PC-9 (cell line): ENCODE measurements at places on chromosomes 1 and 21.
A peak's percentile ranks its signal among the peaks of the same experiment; 100 is the strongest.

GRCh38 chr1:92619466-92620189 is 132.9 kb upstream of the GFI1 start:
- no peak overlapping the region for H3K27ac ChIP-seq
- H3K36me3 ChIP-seq: no peaks in the 10 kb centered on the region
- H3K4me3 ChIP-seq: no peak overlapping the region
- DNase-seq: no peak

DNA sequence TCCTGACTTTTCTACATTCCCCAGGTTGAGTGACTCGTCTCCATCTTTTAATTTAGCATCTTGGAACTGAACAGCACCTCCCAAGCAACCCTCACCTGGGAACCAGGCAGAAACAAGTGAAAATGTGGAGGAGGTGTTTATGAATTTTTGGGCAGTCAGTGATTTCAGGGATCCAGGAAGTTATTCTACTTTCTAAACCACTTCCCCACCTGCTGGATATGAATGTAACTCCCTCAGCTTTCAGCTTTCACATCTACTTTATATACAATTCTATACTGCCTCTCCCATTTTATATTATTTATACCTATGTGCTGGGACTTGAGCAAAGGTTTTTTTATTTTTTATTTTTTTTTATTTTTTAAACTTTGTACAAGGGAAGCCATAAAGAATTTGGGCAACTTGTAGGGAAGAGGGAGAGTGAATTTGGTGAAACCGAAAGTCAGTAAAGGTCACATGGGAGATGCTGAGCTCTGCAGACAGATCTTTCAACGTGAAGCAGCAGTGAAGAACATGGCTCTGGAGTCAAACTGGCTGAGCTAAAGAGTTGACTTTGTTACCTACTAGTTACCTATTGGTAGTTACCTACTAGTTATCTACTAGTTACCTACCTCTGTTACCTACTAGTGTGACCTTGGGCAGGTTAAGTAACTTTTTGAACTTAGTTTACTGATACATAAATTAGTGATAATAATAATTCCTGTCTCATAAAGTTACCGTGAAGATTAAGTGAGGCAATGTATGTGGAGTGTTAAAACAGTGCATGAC is 45.5 kb downstream of the DDR2 start:
- no peaks in the 10 kb centered on the region for H3K27me3 ChIP-seq
- 0 out of 2 replicates have a peak, but pooled peaks cover 12% of the 10 kb centered on the region for H3K4me1 ChIP-seq

GRCh38 chr1:242828828-242829227 is 304.3 kb upstream of the PLD5 start:
- peaks cover 17% of the 10 kb centered on the region for H3K4me1 ChIP-seq
- no peak overlapping the region for H3K4me3 ChIP-seq
- no peak for DNase-seq
- H3K27me3 ChIP-seq: no peaks in the 10 kb centered on the region; the same call in 1 of the 2 replicates
- no peak overlapping the region for H3K27ac ChIP-seq

GRCh38 chr1:183215076-183215720 is 29.1 kb downstream of the LAMC2 start:
- H3K36me3 ChIP-seq: peaks cover 14% of the 10 kb centered on the region; the same call in 1 of the 2 replicates
- no peaks in the 10 kb centered on the region for H3K27me3 ChIP-seq
- H3K4me3 ChIP-seq: no peak overlapping the region

DNA sequence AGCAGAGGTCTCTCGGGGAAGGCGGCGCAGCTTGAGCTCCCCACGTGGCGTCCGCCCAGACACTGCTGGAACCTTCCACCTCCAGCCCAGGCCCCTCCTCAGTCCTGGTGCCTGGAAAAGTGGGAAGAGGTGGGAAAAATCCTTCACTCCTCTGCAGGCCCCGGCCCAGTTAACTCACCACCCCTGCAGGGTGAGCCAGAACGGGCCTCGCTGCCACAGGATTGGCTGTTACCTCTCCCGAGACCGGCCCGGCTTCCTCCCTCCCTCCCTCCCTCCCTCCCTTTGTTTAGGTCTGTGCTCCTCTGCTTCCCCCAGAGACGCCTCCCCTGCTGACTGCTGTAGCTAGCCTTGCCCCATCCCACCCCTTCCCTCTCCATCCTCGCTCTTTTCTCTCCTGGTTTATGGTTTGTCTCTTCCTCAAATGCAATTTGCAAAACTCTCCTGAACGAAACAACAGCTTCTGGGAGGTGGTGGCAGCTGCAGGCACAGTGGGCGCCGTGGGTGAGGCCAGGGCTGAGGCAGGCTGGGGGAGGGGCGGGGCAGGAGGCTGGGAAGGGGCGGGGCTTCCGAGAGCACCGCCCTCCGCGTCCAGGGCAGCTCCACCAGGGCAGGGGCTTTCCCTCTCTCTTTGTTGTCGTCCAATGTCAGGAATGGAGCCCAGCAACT is 6.5 kb downstream of the CAPN9 start:
- H3K27ac ChIP-seq: no peak overlapping the region
- no peaks in the 10 kb centered on the region for H3K27me3 ChIP-seq
- no peaks in the 10 kb centered on the region for H3K36me3 ChIP-seq
- H3K4me3 ChIP-seq: no peak overlapping the region
- peaks cover 39% of the 10 kb centered on the region for H3K4me1 ChIP-seq
- no peak for DNase-seq

- no peaks in the 10 kb centered on the region for H3K36me3 ChIP-seq
- no peaks in the 10 kb centered on the region for H3K27me3 ChIP-seq
- peak overlapping the region; percentile 73; the same call in 1 of the 2 replicates for H3K27ac ChIP-seq
- DNase-seq: no peak
Measured at GRCh38 chr1:9079988-9080704, 10.7 kb upstream of the SLC2A5 start.

DNA sequence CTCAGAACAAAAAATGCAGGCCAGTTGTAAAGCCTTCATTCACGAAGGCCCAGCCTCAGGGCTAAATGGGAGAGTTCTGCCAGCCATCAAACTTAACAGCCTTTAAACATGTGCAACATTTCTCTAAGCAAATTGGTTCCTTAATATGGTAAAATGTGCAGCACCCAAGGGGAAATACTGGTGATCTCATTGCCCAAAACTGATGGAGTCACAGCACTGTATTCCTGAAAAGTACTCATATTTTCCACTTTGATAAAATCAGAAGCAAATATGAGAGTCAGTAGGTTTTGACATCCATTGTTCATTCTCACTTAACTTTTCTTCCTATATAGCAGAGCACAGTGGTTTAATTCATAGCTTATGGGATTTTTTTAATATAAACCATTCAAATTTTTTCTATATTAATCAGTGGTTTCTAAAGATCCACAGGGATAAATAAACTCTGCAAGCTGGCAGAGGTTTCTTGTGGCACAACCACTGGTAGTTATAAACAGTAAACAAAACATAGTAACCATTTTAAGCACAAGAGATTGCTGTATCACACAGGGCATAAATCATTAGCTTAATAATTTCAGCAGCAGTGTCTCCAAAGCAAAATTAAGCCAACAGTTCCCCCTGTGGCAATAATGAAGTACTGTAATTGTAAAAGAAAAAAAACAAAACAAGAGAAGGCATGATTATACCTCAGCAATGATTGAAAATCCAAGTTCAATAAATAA is 106.9 kb upstream of the LYPLAL1 start:
- no peak overlapping the region for H3K4me3 ChIP-seq
- H3K36me3 ChIP-seq: no peaks in the 10 kb centered on the region
- H3K27ac ChIP-seq: peak overlapping the region; percentile 30
- peaks cover 5% of the 10 kb centered on the region; the same call in 1 of the 2 replicates for H3K4me1 ChIP-seq
- DNase-seq: peak; percentile 2
- H3K27me3 ChIP-seq: no peaks in the 10 kb centered on the region

DNA sequence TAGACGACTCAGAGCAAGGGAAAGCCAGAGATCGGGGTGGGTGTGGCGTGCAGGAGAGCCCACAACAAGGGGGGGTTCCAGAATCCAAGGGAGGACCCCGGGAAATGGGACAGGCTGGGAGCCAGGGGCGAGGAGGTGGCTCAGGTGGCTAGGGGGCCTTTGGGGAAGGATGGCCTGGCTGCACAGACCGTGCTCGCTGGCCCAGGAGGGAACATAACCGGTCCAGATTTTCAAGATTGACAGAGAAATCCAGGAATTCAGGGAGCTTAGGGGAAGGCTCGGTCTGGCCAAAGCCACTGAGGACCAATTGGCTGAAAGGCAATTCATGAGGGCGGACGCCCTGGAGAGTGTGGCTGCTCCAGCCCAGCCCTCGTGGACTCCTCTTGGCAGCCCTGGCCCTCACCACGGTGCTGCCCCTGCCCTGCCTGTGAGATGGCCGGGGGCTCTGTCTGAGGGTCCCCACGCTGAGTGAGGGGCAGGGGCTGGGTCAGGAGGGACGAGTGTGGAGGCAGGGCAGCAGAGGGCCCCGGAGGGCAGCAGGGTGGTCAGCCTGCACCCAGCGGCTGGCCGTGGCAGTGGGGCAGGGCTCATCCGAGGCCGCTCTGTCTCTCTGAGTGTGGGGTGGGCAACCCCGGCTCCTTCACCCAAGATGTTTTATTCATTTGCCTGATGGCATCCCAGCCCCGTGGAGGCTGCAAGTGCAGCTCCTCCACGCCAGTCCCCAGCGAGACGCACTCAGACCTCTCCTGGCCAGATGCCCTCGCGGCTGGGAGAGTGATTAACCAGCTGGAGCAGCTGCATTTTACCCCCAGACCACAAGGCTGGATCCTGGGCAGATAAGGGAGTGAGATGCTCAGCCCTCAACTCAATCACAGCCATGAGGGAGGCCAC is 5.6 kb upstream of the LRRC3 start:
- no peak overlapping the region for H3K27ac ChIP-seq
- no peak overlapping the region for H3K4me3 ChIP-seq
- H3K4me1 ChIP-seq: no peaks in the 10 kb centered on the region
- no peaks in the 10 kb centered on the region for H3K36me3 ChIP-seq
- H3K27me3 ChIP-seq: peaks cover 87% of the 10 kb centered on the region

- H3K36me3 ChIP-seq: no peaks in the 10 kb centered on the region
- no peak for DNase-seq
- H3K27me3 ChIP-seq: no peaks in the 10 kb centered on the region
- no peaks in the 10 kb centered on the region for H3K4me1 ChIP-seq
- no peak overlapping the region for H3K27ac ChIP-seq
Measured at GRCh38 chr1:201731592-201731991, 97.4 kb upstream of the IPO9 start.

DNA sequence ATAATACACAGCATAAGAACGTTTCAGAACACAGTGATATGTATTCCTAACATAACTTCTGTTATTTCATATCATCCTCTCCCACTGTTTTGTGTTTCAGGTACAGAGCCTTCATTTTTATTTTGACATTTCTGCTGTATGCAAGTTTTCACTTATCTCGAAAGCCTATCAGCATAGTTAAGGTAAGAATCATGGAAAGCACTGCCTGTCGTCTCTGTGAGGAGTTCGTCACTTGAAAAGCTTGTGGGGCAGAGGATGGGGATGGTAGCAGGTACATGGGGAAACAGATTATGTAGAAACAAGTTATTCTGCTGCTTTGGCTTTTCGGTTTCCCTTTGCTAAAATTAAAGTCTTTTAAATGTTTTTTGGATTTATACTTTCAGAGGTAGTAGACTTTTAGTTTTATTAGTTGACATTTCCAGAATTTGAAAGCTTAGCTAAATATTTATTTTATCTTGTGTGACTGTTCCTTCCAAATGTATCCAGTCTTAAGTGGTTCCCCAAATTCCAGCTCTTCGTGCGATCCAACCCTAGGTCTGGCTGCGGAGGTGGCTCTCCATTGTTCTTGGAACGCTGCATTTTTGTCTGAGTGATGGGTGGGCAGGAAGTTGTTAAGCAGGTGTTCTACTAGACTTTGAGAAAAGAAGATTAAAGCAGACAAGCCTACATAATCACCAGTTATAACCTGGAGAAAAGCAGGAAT is 12.2 kb downstream of the SLC37A1 start:
- no peaks in the 10 kb centered on the region for H3K27me3 ChIP-seq
- H3K4me1 ChIP-seq: no peaks in the 10 kb centered on the region
- DNase-seq: no peak
- no peaks in the 10 kb centered on the region; the same call in 1 of the 2 replicates for H3K36me3 ChIP-seq
- H3K27ac ChIP-seq: no peak overlapping the region
- no peak overlapping the region for H3K4me3 ChIP-seq

GRCh38 chr21:39852021-39852721 is 15.1 kb upstream of the PCP4 start:
- H3K4me1 ChIP-seq: no peaks in the 10 kb centered on the region
- DNase-seq: no peak
- H3K4me3 ChIP-seq: no peak overlapping the region
- H3K36me3 ChIP-seq: no peaks in the 10 kb centered on the region

- no peaks in the 10 kb centered on the region for H3K4me1 ChIP-seq
- no peak overlapping the region for H3K4me3 ChIP-seq
- H3K27me3 ChIP-seq: no peaks in the 10 kb centered on the region
- H3K36me3 ChIP-seq: no peaks in the 10 kb centered on the region
- H3K27ac ChIP-seq: no peak overlapping the region
Measured at GRCh38 chr1:221366495-221367110, 375.3 kb downstream of the DUSP10 start.

DNA sequence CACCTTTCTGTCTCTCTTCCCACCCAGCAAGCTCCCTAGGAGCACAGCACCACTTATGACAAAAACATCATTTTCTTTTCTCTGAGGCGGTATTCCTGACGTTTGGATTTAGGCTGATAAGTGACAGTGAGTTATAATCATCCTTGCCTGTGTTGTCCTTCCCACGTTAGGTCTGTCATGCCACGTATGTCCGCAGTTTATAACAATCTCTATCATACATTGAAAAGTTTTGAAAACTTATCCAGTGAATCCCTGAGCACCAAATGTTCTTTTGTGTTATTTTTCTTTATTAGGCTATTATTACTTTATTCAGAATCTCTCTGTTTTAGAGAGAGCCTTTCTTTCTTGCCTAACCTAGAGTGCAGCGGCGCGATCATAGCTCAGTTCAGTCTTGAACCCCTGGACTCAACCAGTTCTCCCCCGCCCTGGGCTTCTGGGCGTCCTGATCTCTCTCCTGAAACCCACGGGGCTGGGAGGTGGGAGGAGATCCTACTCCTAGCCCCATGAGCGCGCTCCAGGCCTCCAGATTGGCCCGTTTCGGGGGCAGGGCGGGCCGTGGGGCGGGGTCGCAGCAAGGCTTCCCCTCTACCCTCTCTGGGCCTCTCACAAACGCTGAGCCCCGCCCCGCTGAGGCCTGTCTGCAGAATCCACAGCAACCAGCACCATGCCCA is at the start of gene GSTM2:
GSTM2 (plus strand) TSS at position 606 of the 671 bp plus-strand sequence; CDS start at position 665, 59 bp downstream.
- no peaks in the 10 kb centered on the region for H3K36me3 ChIP-seq
- no peaks in the 10 kb centered on the region for H3K27me3 ChIP-seq
- DNase-seq: no peak

DNA sequence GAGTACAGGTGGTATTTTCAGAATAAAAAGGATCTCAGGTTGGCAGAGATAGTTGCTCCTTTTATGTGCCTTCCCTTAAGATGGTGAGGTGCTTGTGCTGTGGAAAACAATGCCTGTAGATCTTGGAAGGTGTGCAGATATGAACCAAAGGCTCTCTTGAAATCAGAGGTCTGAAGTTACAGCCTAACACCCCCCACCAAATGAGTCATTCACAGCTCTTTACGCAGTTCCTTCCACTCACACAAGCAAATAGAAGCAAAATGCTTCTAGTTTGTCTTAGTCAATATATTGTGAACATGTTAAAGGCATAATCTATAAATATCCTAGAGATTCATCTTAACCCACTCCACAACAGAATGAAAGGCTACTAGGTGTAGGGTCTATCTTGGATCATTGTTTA is 128.9 kb upstream of the NR5A2 start:
- no peak overlapping the region for H3K4me3 ChIP-seq
- DNase-seq: no peak
- H3K36me3 ChIP-seq: no peaks in the 10 kb centered on the region

GRCh38 chr1:180672505-180672904 is 40.7 kb downstream of the XPR1 start:
- DNase-seq: no peak
- no peaks in the 10 kb centered on the region for H3K4me1 ChIP-seq
- H3K27ac ChIP-seq: no peak overlapping the region
- no peak overlapping the region for H3K4me3 ChIP-seq
- no peaks in the 10 kb centered on the region for H3K27me3 ChIP-seq
